Fibroblast of the aortic adventitia (primary cell): ENCODE measurements at places on chromosomes 5 and 9.

DNA sequence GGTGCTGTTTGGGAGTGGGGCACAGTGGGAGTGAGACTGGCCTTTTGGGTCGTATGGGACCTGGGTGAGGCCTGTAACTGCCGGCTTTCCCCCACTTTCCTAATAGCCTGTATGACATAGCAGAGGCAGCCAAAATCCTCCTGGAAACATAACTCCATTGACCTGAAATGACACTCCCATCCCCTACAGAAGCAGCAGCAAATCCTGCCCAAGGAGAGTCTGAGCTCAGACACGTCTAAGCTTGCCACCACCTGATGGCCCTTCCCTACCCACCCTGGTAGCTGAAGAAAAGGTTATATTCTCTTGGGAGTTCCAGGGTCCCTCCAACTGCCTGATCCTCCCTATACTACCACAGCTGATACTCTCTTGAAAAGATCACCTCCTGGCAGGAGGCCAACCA is 179.8 kb upstream of the ARRDC3 start:
- DNase-seq, result no peak

- peak; percentile 25 for DNase-seq
Measured at GRCh38 chr9:21479152-21479702, 2.9 kb downstream of the IFNE start.

- no peak for DNase-seq
Measured at GRCh38 chr9:7592321-7593316, 207.0 kb downstream of the DMAC1 start.

DNA sequence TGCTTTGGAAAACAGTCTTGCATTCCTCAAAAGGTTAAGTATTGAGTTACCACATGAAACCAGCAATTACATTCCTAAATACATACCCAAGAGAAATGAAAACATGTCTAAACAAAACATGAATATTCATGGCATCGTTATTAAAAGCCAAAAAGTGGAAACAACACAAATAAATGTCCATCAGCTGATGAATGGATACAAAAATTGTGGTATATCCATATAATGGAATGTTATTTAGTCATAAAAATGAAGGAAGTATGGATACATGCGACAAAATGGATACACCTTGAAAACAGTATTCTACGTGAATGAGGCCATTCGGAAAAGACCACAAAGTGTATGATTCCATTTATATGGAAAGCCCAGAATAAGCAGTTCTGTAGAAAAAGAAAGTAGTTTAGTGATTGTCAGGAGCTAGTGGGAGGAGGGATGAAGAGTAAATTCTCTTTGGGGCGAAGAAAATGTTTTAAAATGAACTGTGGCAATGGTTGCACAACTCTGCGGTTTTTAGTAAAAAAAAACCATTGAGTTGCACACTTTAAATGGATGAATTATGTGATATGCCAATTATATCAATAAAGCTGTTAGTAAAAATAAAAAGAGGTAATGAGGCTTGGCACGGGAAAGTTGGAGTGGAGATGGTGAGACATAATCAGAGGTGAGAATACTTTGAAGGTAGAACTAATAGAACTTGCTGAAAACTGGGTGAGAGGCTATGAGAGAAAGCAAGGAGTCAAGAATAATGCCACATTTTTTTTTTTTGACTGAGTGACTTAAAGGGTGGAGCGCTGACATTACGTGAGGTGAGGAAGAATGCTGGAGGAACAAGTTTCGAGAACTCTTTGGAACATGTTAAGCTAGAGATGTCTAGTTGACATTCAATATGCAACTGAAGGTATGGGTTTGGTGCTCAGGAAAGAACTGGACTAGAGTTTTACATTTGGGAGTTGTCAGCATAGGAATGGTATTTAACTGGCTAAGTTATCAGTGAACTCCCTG is 194.9 kb upstream of the ZNF608 start:
- no peak for DNase-seq

- no peak for DNase-seq
Measured at GRCh38 chr9:130194378-130194932, 22.3 kb downstream of the NCS1 start.

DNA sequence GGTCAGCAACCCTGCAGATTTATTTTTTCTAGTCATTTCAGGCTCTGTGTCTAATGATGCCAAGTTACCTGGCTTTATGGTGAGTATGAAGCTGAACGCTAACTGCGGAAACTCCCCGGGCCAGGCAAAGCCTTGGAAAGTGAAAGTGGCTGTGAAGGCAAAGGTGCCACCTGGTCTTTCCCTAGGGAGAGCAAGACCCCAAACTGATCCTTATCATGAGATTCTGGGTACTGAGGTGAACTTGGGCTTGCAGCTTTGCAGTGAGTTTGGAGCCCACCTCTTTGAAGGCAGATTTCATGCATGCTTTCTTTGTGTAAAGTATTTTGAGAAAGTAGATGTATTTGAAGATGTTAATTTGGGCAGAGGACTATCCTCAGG is 63.3 kb downstream of the CARTPT start:
- DNase-seq, result no peak

GRCh38 chr9:127741831-127742434 is 6.8 kb upstream of the TOR2A start:
- DNase-seq, result no peak

GRCh38 chr9:127250896-127251391 is 13.6 kb upstream of the GARNL3 start:
- DNase-seq, result no peak

DNA sequence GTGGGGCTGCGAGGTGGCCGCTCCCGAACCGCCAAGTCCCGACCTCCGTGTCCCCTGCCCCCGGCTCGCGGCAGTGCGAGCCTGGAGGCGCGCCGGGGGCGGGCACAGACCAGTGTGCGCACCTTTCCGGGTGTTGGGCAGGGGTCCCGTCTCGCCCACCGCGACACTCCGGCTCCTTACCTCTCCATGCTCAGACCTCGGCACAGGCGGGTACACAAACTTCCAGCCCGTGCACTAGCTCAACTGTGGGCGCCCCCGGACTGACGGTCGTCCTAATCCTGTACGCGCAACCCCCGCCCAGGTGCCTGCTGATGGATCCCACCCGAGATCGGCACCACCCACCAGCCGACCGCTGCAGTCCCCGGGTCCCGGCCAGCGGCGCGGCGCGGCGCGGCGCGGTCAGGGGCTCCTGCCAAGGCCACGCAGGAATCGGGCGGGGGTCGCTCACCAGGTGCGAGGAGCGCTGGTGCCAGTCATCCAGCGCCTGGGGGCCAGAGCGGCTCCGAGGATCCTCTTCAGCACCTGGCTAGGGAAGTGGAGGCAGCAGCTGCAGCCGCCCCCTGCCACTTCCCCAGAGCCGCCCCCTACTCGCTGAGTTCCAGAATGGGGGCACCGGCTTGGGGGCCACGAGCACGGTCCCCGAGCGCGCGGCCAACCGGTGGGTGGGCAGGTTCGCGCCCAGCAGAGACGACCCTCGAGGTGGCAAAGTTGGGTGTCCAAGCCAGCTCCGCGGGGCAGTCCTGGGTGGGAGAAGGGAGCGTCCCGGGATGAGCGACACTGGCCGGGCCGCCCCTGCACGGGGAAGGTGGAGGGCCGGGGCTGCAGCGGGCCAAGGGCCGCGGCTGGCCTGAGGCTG is 511 bp downstream of the SEMA5A start:
- no peak for DNase-seq

DNA sequence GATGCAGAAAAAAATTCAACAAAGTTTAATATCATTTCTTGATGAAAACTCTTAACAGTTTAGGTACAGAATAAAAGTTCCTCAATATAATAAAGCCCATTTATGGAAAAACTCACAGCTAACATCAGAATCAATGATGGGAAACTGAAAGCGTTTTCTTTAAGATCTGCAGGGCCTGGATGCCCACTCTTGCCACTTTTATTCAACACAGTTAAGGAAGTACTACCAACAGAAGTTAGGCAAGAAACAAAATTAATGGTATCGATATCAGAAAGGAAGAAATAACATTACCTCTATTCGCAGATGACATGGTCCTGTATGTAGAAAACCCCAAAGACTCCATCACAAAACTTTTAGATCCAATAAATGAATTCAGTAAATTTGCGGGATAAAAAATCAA is 542.4 kb upstream of the RGMB start:
- no peak for DNase-seq

DNA sequence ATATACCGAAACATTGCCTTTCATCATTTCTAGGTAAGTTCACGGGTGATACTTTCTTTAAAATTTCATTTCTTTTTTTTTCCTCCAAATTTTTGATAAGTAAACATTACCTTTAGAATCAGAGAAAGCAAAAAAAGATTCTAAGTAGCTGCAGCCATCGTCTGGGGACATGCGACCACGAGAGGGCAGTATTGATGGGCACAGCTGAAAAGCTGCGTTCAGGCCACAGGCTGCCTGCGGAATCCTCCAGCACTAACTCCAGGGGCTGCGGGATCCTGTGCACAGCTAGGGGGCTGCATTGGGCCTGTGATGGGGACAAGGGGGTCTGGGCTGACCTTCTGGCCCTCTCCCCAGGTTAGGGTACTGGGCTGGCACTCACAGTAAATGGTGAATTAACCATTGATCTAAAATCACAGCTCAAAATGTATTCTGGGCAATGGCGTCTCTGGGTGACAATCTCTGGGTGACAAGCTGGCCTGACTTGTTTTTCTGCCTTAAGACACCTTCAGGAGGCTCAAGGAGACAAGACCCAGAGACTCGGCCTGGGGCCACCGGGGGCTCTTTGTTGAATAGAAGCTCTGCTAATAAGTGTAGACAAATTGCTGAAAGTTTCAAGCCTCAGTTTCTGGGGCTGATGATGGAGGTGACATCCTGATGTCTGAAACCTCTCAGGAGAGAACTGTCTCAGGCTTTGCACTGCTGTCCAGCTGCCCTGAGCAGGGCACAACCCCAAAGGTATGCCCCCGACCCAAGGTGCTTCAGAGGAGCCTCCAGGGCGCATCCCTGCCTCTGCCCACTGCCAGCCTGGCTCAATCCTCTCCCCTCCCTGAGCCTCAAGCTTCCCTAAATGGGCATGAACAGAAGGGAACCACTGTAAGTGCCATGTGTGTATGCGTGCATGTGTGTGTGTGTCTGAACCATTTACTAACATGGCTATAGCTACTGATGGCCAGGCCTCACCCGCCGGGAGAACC is 44.3 kb upstream of the SARDH start:
- peak; percentile 71 for DNase-seq

- peak; percentile 62 for DNase-seq
Measured at GRCh38 chr9:105026451-105026850, 98.5 kb upstream of the ABCA1 start.

- DNase-seq, result no peak
Measured at GRCh38 chr5:55364537-55365055, 56.8 kb downstream of the MTREX start.

- DNase-seq, result peak; percentile 35
Measured at GRCh38 chr9:134413112-134413715, 87.0 kb downstream of the RXRA start.

- DNase-seq, result no peak
Measured at GRCh38 chr9:88736136-88736637, 201.2 kb downstream of the NXNL2 start.

DNA sequence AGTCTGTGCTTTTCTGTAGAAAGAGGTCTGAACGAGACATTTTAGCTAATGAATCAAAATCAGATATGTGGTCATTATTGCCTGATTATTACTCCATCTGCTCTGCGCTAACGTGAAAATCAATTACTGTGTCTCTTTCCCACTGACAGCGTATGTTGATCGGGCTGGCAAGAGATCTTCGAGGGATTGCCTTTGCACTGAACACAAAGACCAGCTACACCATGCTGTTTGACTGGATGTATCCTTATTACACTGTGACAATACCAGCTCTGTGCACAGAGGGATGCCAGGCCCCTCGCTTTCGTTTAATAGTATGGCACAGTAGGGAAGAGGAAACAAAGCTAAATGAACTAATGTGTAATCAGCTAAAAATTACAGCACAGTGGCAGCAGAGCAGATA is 103.7 kb upstream of the TLX3 start:
- no peak for DNase-seq

- no peak for DNase-seq
Measured at GRCh38 chr9:72537671-72538070, 16.3 kb downstream of the TMC1 start.

DNA sequence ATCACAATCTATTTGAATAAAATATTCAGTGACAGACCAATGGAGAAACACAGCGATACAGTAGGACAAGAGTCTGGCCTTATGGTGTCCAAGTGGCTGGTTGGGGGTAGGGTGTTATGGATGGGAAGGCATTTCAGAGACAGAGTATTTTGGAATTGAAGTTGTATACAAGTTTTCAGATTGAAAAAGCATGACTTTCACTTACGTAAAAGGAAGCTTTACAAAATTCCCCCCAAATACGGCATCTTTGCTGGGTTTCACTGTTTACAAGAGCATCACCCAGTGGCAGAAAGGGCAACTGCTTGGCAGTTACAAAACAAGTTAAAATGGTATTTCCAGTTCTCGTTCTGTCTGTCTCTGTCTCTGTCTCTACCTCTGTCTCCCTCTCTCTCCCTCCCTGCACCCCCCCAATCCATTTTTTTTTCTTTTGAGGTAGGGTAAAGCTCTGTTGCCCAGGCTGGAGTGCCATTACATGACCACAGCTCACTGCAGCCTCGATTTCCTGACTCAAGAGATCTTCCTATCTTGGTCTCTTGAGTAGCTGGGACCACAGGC is 86.2 kb downstream of the PTPN3 start:
- peak; percentile 69 for DNase-seq

GRCh38 chr5:10337107-10337506 is 16.4 kb upstream of the MARCHF6 start:
- DNase-seq, result no peak

GRCh38 chr9:4792054-4792571 is 631 bp upstream of the RCL1 start:
- peak; percentile 9 for DNase-seq

GRCh38 chr9:121768416-121769015 is 117.1 kb downstream of the DAB2IP start:
- DNase-seq, result no peak

- DNase-seq, result no peak
Measured at GRCh38 chr5:32494827-32495226, 50.3 kb upstream of the ZFR start.

DNA sequence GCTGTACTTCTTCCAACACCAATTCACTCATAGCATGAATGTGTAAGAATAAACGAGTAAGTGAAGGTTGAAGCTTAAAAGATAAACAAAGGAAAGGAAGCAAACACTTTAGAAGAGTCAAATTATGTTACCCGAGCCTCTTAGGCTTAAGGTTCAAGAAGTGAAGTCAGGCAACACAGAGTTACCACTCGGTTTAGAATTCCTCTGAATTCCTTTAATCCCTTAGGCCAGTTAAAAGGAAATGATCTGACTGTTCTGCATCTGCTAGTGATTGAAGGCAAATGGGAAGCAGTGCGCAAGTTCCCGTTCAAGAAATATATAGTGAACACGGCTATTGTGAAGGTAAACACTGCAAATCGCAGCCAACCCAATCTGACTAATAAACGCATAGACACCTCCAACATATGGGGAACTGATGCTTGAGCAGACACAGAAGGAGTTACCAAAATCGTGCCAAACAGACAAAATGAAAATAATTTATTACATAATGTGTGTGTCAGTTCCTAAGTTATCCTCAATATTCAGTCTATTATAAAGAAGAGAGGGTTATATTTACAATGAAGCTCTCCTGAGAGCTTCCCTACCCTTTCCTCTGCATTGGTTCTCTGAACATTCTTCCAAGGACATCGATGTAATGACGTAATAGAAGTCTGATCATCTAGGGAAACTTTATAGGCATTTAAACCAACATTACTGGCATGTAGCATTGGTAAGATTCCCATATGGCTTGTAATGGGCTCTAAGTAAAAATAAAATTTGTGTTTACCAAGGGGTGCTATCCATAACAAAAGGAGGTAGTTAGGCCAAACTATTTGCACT is 837.1 kb upstream of the ZNF608 start:
- no peak for DNase-seq

GRCh38 chr9:16191191-16191590 is 638.3 kb downstream of the CCDC171 start:
- DNase-seq, result peak; percentile 56

- DNase-seq, result no peak
Measured at GRCh38 chr5:169128679-169129078, 172.3 kb downstream of the SLIT3 start.

GRCh38 chr5:142820447-142820846 is 50.3 kb downstream of the ARHGAP26 start:
- no peak for DNase-seq
